ENCODE measurements at places on chromosomes 11 and 22. TPM values are rescaled to one million over a fixed set of nuclear protein-coding genes. Genes with fewer than 3 reads are reported as not detected.

TMEM121B gene
- under 0.01 TPM for total RNA-seq

ASRGL1 gene
- 0.88 TPM for total RNA-seq

MAPK12 gene
- 41.5 TPM for total RNA-seq

RELT gene
- 9.9 TPM for total RNA-seq

YAP1 gene
- 255 TPM for total RNA-seq

SLC29A2 gene
- total RNA-seq: 0.29 TPM

OR2D2 gene
- 1.4 TPM for total RNA-seq

NNMT gene
- 711 TPM for total RNA-seq

KCNJ5 gene
- total RNA-seq: 0.29 TPM

MN1 gene
- total RNA-seq: 7.2 TPM

PKDREJ gene
- not detected for total RNA-seq

CHCHD10 gene
- total RNA-seq: 2.2 TPM

GRAP2 gene
- total RNA-seq: not detected

MUC2 gene
- not detected for total RNA-seq

C11orf68 gene
- 25.4 TPM for total RNA-seq

KCNQ1OT1 gene
- 4.2 TPM for total RNA-seq

OR5P2 gene
- total RNA-seq: not detected

C11orf16 gene
- not detected for total RNA-seq

KRTAP5-9 gene
- total RNA-seq: not detected

GAL gene
- total RNA-seq: 0.72 TPM

PEX16 gene
- total RNA-seq: 36.1 TPM

OR52R1 gene
- not detected for total RNA-seq

CD6 gene
- not detected for total RNA-seq

ROBO4 gene
- 2.7 TPM for total RNA-seq

UBTFL1 gene
- not detected for total RNA-seq

DENND6B gene
- total RNA-seq: 1.7 TPM

KDM4E gene
- total RNA-seq: not detected

SMIM35 gene
- not detected for total RNA-seq

RIMBP3B gene
- total RNA-seq: 0.29 TPM

KLHL35 gene
- total RNA-seq: 4.6 TPM

APOA4 gene
- not detected for total RNA-seq

TSSK2 gene
- total RNA-seq: not detected

AGBL2 gene
- total RNA-seq: 4.4 TPM

MGAT3 gene
- 0.57 TPM for total RNA-seq

OR10V1 gene
- not detected for total RNA-seq

SCGB1D2 gene
- not detected for total RNA-seq

CSNK2A3 gene
- 2.0 TPM for total RNA-seq

POLD3 gene
- total RNA-seq: 19.8 TPM

FGF19 gene
- total RNA-seq: not detected

FOLR1 gene
- total RNA-seq: not detected

CARNS1 gene
- total RNA-seq: 0.22 TPM

SLC22A8 gene
- total RNA-seq: not detected

FZD4 gene
- 7.9 TPM for total RNA-seq

IL10RA gene
- not detected for total RNA-seq

SAA2 gene
- total RNA-seq: not detected

CEP57 gene
- 54.4 TPM for total RNA-seq

MYRF gene
- total RNA-seq: 6.4 TPM

HINFP gene
- 23.2 TPM for total RNA-seq

CD3E gene
- total RNA-seq: not detected

DGAT2 gene
- total RNA-seq: 2.0 TPM

ANKRD49 gene
- total RNA-seq: 12.2 TPM

Data from placental pericyte (primary cell).